Omental fat pad (tissue), 4 donors: ENCODE measurements at places on chromosomes 11 and 22. TPM values are rescaled to one million over a fixed set of nuclear protein-coding genes. Genes with fewer than 3 reads are reported as not detected.

Gene APOBEC3B
- total RNA-seq, result 1.1 TPM

Gene MS4A15
- not detected for total RNA-seq

Gene UPK3A
- total RNA-seq, result not detected

Gene DEUP1
- not detected for total RNA-seq

Gene PANX2
- total RNA-seq, result 1.3 TPM

Gene SULT4A1
- not detected for total RNA-seq

Gene SEC14L6
- total RNA-seq, result 1.3 TPM

Gene TMEM123
- total RNA-seq, result 81.8 TPM

Gene HIKESHI
- 33.4 TPM for total RNA-seq

Gene OR51B2
- total RNA-seq, result not detected

Gene SNX32
- 0.79 TPM for total RNA-seq
